ENCODE measurements at places on chromosomes 5 and 9.

- DNase-seq = no peak
These were observed 55.0 kb downstream of the PJA2 start for GRCh38 chr5:109354761-109355160.

- peak; percentile 76 for DNase-seq
These were observed 13.0 kb downstream of the SLC4A9 start for GRCh38 chr5:140372971-140373487.

- no peak for DNase-seq
These were observed 11.8 kb downstream of the CCDC187 start for GRCh38 chr9:136292026-136292538.

DNA sequence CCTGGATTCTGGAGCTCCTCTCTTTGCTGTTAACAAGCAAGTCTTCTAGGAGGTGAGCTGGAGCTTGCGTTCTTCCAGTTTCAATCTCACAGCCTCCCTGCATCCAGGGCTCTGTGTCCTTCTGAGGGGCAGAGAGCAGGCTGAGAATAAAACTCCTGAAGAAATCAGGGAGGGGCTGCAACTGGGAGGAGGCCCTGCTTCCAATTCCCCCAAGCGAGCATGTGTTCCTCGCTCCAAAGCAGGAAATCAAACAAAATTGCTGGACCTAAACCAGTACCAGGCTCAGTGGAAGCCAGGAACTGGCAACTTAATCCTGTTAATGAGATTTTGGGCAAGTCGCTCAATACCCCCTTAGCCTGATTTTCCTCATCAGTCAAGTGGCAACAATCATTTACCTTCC, 181.8 kb downstream of the ASTN2 start:
- DNase-seq = no peak

DNA sequence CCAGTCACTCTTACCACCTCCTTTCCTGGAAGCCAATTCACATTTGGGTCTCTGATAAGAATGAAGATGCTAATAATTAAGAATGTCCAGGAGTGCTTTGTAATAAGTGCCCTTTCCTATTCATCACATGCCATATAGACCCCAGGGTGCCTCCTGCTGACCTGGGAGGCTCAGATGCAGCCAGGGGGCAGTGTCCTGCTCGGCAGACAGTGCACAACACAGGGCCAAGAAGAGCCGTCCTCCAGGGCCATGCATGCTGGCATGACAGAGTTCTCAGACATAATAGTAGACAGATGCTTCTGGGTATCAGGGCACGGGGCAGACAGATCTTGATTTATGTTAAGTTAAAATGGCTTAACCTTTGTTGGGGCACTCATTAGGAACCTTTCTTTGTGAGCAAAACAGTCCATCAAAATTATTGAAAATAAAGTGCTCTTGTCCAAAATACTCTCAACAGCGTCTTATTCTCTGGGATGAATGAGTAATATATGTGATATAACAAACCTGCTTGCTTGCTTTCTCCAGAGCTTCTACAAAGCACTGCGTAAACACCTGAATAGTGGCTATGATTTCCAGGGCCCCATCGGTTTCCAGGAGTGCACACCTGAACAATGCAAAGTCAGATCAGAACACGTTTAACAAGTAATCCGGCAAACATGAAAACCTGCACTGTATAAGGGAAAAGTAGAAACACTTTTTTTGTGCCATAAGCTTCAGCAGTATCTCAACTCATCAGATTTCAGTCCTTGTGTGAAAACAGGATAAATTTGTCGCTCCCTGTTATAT, 192.7 kb downstream of the FANCC start:
- DNase-seq = no peak

DNA sequence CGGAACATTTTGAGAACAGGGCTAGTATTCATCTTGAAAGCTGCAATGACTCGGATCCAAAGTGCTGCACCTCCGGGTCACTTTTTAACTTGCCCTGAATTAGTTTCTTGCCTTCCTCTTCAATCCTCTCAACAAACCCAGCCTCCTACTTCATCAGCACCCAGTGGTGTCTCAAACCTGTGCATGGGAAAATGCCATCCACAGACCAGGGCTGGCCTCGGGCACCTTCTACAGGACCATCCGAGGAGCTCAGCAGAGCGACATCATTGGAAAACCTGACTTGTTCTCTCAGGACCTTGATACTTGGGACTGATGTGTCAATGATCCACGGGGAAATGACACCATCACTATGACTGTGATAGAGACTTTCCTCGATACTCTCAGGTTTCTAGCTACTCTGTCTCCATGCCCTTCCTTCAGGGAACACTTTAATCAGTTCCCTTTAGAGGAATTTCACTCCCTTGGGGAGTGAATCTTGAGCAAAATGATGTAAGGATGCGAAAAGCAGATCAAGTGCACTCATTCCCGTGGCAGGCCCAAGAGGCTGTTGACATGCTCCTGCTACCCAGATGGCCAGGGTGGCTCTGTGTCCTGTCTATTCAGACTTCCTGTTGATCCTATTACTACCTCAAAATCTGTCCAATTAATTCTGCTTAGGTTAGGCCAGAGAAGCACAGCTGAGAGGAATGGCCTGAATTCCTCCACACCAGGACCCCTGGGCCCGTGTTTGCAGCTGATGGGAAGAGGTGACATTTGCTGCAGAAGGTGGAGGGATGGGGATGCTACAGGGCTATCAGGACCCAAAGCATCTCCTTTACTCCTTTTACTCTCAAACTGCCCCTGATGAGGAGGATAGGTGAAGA, 96.5 kb upstream of the SLC25A48 start:
- no peak for DNase-seq

GRCh38 chr9:129036923-129037766, 719 bp downstream of the MIGA2 start:
- no peak for DNase-seq

- no peak for DNase-seq
These were observed 63.9 kb downstream of the FAM114A2 start for GRCh38 chr5:153974813-153975163.

GRCh38 chr9:87088192-87088591, 140.9 kb upstream of the GAS1 start:
- no peak for DNase-seq

DNA sequence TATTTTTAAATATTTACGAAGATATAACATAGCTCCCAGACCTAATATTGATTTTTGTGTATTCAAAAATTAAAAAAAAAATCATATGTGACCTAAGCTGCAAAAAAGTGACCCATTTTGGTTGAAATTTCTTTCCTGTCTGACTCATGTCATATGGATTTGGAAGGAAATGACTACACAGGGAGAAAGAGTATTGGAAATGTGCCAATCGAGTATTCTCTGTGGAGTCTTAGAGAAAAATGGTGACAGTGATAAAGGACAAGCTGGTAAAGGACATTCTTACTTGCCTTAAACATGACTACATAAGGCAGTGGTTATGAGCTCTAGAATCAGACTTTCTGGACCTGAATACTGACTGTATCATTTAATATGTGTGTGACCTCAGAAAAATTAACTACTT, 262.9 kb upstream of the PTPRD start:
- DNase-seq = no peak

GRCh38 chr5:112346411-112347044, 72.5 kb downstream of the EPB41L4A start:
- no peak for DNase-seq

GRCh38 chr9:76591256-76591950, 132.4 kb downstream of the GCNT1 start:
- DNase-seq = no peak

- peak; percentile 34 for DNase-seq
These were observed 244.0 kb downstream of the EPB41L4A start for GRCh38 chr5:112174959-112175594.

- DNase-seq = no peak
These were observed 108.3 kb upstream of the KIF2A start for GRCh38 chr5:62197697-62198096.

- DNase-seq = no peak
These were observed 55.7 kb downstream of the SUSD1 start for GRCh38 chr9:112119225-112120029.

DNA sequence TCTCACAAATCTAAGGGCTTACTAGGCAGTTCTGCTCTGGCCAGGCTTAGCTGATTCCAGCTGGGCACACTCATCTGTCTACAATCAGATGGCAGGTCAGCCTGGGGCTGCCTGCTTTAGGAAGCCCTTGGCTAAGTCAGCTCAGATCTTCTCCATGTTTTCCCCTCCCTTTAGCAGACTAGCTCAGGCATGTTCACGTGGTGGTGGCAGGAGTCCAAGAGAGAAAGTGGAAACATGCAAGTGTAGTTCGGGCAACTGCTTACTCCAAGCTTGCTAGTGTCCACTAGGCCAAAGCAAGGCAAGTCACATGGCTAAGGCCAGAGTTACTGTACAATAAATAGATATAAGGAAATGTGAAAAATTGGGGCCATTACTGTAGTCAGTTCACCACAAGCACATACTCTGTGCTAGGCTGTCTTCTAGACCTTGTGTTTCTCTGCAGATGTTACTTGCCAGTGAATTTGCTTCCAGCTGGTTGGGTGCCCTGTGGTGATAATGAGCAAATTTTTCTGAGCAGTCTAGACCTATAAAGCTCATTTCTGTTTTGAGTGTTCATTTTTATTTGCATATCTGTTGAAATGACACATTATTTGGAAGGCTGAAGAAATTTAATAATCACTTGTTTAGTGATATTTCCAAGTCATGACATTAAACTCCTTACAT, 38.3 kb downstream of the RECK start:
- peak; percentile 80 for DNase-seq

DNA sequence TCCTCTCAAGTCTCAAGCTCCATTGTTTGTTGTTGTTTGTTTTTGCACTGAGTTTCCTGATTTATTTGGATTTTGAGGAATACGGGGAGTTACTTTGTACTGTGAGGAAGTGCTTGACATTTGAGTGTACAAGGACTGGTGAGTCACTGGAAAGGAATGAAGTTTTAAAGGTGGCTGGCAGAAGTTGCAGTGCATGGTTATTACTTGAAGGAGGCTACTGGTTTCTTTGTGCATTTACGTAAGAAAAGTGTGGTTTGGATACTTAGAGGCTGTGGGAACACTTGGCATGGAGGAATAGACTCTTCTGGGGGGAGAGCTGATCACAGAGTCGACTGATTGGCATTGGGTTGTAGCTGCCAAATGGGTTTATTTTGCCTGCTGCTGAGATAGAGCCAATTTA, 919.0 kb downstream of the TAF11L14 start:
- DNase-seq = peak; percentile 0
